ENCODE measurements at places on chromosomes 4 and X.

DNA sequence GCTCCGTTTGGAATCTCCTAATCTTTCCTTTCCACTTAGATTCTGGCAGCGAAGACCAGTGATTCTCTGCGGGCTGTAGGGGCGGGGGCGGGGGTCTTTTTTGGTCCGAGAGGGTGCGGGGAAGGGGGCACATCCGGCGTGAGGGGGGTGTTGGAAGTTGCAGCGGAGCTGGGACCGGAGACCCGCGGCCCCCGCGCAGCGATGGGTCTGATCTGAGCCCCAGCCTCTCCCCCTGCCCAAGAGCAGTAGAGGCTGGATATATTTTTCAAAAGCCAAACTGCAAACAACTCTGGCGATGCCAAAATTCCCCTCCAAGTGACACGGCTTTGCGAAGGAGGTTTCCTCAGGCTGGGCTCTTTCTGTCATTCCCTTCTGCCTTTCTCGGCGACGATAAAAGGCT, 355 bp downstream of the GRID2 start:
- no peak for DNase-seq

DNA sequence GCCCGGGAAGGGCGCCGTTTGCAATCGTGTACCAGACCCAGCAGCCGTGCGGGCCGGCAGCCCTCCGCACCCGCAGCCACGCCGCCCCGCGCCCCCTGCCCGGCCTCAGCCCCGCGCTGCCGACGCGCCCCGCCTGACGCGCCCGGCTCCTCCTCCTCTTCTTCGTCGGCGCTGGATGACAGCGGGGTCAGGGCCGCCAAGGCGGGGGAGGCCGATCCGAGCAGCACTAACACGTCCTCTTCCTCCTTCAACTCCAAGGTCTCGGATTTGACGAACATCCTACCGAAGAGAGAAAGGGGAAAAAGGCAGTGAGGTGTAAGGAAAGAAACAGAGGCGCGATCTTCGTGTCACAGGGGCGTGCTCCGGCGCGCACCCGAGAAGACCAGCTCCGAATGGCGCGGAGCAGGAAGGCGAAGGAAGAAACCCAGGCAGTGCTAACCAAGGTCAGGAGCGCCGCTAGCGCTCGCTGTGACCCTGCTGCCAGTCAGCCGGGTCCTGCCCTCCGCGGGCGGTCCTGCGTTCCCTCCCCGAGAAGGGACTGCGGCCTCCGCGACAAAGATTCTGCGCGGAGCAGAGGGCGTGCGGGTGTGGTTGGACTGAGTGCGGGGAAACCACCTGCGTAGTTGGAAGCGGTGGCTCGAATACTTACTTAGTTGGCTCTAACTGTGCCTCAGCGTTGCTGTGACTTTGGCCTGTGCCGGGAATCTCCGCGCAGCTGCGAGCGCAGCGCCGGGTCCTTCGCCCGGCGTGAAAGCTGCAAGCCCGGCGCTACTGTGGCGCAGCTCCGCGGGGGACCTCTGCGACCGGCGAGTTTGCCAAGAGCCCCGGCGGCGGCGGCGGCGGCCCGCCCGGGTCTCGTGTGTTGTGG, 548 bp downstream of the NEUROG2 start:
- no peak for DNase-seq

- DNase-seq = no peak
These were observed 124.0 kb downstream of the KIT start for GRCh38 chr4:54781756-54782155.

DNA sequence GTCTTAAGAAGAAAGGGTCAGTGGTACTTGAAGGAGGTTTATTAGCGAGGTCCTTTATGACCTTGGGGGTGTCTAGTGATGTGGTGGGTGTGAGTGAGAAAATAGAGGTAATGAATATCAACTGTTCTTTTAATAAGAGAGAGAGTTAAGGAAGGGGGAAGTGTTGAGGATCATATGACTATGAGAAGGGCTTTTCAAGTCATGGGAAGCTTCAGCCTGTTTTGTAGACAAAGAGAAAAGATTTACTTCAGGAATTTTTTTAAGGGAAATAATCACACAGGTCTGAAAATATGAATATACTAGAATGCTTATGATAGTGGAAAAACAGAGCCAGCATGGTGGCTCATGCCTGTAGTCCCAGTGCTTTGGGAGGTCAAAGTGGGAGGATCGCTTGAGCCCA, 41.3 kb upstream of the MTMR1 start:
- no peak for DNase-seq

DNA sequence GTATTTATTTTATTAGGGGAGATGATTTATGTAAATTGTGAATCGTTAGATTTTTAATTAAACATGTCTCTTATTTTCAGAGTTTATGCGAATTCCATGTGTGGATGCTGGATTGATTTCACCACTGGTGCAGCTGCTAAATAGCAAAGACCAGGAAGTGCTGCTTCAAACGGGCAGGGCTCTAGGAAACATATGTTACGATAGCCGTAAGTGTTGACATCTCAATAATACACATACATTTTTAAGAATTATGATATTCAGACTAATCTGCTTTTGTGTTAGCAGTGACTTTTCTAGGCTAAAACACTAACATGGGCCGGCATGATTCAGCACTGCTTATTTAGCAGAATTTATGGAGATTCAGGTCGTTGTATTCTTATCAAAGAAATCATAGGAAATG, 91.2 kb downstream of the RAP1GDS1 start:
- DNase-seq = no peak

- no peak for DNase-seq
These were observed 28.5 kb downstream of the CAMK2D start for GRCh38 chr4:113732967-113733527.

DNA sequence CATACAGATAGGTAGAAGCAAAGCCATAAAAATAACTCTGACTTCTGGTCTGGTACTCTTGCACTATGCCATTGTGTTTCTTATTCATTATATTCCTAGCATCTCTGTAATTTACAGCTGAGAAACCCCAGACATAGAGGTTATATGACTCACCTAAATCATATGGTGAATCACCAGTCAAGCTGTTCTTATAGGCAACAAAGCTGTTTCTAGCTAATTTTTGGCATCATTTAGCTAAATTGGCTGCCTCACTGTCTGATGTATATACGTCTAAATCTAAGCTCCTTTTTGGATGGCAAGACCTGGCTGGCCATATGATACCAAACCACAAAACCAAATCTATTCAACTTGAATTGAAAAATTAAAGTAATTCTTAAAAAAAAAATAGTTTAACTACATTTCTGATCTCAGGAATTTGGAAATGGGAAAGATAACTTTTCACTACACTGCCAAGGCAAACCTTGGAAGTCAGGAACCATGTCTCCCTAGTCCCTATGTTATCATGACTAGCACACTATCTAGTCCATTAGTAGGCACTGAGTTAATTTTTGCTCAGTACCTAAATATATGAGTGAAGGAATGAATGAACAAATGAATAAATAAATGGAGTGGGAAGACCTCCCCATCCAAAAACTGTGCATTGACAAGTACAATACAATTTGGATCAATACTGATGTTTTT, 41.3 kb upstream of the STAG2 start:
- DNase-seq = no peak

- DNase-seq = no peak
These were observed 508.7 kb upstream of the DIPK2B start for GRCh38 chrX:45709381-45709780.

DNA sequence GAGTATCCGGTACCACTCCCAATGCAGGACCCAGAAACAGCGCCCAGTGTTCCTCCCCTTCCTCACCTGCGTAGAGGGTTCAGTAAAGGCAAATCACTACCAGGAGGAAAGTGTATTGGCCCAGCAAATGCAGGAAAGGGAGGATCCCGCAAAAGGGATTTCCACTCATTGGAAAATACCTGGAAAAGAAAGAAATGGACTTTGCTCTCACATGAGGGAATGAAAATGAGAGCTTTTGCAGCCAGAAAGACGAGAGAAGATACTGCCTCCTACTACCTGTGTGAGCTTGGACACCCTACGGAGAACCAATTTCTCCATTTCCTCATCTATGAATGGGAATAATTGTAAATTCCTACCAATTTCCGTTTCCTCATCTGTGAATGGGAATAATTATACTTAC, 184.1 kb upstream of the PPARGC1A start:
- no peak for DNase-seq

DNA sequence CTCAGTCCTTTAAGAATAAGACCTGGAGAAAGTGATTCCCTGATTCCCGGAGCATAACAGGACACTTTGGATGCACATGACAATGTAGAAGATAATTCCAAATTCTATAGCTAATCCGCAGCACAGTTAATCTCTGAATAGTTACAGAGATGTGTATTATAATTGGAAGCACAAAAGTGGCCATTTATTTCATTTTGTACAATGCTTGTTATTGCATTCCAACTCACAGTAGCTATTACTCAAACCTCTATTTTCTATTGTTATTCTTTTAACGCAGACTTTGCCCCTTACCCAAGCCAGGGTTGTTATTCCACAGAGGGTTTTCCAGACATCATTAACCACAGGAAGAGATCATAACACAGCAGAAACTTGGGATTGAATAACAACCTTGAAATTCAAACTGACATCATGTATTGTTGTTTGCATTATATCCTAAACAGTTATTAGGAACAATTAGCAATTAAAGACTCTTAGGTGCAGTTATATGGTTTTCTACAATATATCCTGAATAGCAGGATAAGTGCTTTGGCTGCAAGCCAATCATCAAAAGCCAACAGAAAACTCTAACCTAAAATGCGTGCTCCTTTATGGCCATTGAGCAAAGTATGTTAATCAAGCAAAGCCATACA, 984.0 kb upstream of the TENM3 start:
- no peak for DNase-seq

GRCh38 chrX:20116087-20116576, 575 bp downstream of the MAP7D2 start:
- no peak for DNase-seq

- no peak for DNase-seq
These were observed 153.6 kb upstream of the INTU start for GRCh38 chr4:127479031-127479622.

DNA sequence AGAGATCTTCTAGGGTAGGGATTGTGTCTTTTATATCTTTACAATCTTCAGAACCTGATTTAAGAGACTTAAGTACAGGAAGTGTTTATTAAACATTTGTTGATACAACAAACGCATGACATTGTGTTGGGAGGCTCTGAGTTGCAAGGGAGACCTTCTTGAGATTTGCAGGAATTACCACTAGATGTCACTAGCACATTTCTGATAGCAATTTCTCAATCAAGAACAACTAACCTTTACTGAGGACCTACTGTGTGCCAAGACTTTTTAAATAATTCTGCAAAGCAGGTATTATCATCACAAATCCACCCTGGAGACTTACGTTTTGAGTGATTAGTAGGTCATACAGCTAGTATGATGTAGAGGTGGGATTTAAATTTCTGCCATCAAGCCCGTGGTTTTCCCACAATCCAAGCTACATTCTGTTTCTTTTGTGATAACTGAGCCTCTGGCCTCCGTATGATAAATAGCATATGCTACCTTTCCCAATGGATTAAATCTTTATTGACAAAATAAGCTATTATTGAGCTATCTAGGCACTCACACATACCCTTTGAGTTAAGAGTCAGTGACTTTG, 986.0 kb downstream of the CCSER1 start:
- no peak for DNase-seq

DNA sequence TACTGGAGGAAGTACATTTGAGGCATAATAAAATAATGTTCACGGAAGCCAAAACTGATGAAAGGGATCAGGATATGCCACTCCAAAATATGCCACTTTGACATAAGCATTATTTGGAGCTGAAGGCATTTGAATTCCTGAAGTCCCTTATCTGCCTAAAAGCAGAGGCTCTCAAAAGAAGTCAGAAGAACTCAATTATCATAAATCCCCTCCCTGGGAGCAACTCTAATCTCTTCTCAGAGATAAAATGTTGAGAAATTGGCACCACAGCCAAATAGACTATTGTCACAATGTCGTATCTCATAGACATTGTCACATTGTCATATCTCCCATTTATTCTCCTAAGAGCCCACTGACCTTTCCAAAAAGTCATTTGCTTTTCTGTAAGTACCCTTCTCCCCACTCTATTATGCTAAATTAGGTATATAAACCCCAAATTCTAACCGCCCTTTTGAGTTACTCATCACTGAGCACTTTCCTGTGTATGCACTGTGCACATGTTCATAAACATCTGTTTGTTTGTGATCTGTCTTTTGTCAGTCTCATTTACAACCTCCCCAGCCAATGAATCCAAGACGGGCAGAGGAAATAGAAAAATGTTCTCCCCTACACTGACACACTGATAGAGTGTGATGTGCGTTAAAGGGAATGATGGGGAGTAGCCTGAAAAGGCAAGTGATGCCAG, 78.5 kb upstream of the NAF1 start:
- DNase-seq = no peak

- no peak for DNase-seq
These were observed 549.5 kb downstream of the C4orf33 start for GRCh38 chr4:129645461-129645860.

GRCh38 chr4:128665514-128665913, 144.0 kb upstream of the JADE1 start:
- DNase-seq = no peak

- DNase-seq = no peak
These were observed 81.5 kb downstream of the ATP10D start for GRCh38 chr4:47566566-47566965.

Measured in stimulated activated CD4-positive, alpha-beta T cell treated with anti-CD3 and anti-CD28 coated beads, TNF-alpha, amount 100 ng/mL, for 4 hours (primary cell).